ENCODE measurements at places on chromosomes 2 and 18.
A peak's percentile ranks its signal among the peaks of the same experiment; 100 is the strongest.

DNA sequence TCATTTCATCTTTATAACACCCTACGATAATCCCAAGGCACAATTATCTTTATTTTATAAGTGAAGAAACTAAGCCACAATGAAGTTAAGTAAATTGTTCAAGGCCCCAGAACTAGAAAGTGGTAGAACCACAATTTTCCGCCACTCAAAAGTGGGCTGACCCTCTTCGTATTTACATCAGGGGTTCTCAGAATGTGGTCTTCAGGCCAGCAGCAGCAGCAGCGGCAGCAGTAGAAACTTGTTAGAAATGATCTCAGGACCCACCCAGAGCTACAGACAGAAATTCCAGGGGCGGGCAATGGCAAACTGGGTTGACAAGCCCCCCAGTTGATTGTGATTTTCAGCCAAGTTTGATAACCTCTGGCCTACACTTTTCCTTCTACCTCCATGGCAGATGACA, 62.8 kb downstream of the LBH start:
- DNase-seq, result no peak

DNA sequence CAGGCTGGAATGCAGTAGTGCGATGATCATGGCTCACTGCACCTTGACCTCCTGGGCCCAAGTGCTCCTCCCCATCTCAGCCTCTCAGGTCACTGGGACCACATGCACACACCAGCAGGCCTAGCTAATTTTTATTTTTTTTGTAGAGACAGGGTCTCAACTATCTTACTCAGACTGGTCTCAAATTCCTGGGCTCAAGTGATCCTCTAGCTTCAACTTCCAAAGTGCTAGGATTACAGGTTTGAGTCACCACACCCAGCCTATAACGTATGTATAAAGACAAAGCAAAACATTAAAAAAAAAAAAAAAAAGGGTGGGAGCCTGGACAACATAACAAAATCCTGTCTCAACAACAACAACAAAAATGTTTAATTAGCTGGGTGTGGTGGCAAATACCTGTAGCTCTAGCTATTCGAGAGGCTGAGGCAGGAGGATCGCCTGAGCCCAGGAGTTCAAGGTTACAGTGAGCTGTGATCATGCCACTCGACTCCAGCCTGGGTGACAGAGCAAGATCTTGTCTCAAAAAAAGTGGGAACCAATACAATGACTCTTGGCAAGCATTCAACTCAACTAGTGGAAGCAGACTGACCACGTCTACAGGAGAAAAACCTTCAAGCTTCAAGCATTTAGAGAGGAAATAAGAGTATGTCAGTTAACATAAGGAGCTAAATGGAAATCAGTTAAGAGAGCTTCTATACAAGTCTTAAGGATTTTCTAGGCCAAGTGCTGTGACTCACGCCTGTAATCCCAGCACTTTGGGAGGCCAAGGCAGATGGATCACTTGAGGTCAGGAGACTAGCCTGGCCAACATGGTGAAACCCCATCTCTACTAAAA, 2.6 kb downstream of the GTF3C2 start:
- no peak for DNase-seq

- no peak for DNase-seq
Observed at GRCh38 chr2:233258211-233258610, 6.7 kb downstream of the ATG16L1 start.

- no peak for DNase-seq
Observed at GRCh38 chr2:140589696-140590095, 1541.1 kb downstream of the LRP1B start.

GRCh38 chr18:9571546-9571945, 42.8 kb downstream of the PPP4R1 start:
- DNase-seq, result no peak

DNA sequence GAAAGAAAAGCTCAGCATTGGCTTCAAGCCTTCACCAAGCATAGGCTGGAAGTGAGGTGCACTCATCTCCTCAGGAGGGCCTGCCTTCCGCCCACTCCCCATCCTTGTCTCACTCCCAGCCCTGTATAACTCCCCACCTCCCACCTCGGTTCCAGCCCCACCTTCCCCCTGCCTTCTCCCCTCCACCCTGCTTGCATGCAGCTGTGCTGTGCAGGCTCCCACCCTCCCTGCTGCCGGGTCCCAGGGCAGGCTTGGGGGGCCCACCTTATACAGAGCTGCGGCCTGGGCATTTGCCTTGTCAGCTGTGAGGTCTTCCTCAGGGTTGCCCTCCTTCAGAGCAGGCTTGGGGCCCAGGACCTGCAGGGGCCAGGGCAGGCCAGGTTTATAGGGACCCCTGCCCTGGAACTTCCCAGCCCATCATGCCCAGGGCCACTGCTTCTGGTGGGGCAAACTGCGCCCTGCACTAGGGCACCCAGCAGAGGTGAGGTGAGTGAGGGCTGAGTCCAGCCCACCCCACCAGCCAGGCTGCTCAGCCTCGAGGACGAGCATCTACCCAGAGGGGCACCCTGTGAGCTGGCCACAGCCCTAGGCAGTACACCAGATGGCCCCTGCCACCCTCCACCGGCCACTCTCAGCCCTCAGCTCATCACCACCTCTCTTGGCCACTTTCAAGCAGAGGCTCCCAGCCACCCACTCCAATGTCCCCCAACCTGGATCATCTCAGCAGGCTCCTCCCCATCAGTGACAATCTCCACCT, 11.6 kb downstream of the CAPG start:
- no peak for DNase-seq

DNA sequence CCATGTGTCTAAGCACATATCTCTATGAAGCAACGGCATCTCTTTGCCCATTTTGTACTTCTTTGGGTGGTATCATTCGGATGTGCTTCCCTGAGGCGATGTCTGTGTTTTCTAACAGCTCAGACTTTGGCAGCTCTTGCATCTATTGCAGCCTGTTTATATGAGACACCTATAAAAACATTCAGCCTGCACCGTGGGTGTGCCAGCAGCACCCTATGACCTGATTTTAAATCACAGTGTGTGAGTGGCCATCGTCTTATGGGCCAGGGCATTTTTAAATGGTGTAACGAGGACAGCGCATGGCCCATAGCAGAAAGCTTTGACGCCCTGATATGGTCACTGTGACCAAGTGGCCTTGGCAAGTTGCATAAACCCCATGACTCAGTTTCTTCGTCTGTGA, 12.9 kb downstream of the NPAS2 start:
- DNase-seq, result no peak

DNA sequence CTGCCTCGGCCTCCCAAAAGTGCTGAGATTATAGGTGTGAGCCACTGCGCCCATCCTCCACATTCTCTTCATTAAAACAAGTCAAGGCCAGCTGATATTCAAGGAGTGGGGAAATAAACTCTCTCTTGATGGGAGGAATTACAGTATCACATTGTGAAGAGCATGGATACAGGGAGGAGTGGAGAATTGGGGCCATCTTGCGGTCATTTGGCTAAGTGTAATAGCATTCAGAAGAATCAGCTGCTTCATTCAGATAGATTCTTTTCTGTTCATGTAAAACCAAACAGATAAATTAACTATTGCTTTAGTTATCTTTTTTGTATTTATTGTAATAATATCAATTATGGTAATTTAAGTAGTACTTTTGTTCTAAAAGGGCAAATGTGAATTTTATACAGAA, 156.3 kb downstream of the UBR3 start:
- no peak for DNase-seq

DNA sequence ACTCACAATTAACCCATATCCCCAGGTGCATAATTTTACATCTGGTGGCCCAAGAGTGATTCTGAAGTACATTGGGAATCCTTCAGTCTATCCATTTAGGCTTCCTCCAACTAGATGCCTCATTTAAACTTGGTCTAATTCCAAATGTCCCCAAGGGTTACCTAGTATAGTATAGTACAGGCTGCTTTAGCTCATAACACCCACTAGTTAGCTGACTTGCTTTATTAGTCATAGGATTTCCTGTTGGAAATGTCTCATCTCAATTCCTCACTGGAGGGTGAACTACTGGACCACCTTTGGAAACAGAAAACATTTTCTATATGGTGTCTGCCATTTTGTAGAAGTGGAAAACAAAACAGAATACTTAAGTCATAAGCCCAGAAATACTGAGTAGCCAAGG, 202.5 kb upstream of the SESTD1 start:
- peak; percentile 41 for DNase-seq

GRCh38 chr18:11362856-11363255, 213.5 kb upstream of the PIEZO2 start:
- DNase-seq, result no peak

GRCh38 chr2:18855027-18855426, 265.7 kb upstream of the NT5C1B start:
- DNase-seq, result no peak

DNA sequence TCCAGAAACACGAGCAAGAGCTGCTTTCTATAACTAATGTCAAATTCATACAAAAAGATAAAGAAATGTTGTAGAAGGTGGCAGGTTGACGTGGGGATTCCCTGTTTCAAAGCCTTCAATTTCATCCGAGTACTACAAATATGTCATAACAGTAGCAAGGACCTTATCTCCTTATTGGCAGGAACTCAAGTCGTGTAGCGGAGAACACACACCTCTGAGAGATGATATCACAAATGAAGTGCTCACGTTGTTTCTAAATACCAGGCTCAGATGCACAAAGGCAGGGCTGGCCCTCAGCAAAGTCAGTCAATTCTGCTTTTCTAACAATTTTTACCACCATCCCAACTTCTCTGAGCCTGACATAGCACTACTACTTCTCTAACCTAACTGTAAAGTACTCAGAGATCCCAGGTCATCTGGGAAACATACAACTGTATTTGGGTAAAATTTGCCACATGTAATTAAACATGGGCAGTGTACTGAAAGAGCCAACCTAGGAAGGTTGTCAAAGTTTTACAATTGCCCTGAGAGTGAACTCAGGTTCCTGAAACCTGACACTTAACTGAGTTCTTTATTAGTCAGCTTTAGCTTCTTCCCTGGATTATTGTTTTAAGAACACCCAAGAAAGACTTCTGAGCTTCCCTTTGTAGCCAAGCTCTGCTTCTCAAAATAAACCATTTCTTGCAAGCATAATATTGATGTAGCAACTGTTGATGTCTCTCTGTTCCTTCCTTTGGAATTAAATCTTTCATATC, 813.7 kb upstream of the ACVR2A start:
- DNase-seq, result peak; percentile 34

GRCh38 chr2:237299906-237300305, 114.1 kb downstream of the COL6A3 start:
- DNase-seq, result peak; percentile 85

- DNase-seq, result no peak
Observed at GRCh38 chr18:74892066-74892627, 294.5 kb downstream of the ZNF407 start.

DNA sequence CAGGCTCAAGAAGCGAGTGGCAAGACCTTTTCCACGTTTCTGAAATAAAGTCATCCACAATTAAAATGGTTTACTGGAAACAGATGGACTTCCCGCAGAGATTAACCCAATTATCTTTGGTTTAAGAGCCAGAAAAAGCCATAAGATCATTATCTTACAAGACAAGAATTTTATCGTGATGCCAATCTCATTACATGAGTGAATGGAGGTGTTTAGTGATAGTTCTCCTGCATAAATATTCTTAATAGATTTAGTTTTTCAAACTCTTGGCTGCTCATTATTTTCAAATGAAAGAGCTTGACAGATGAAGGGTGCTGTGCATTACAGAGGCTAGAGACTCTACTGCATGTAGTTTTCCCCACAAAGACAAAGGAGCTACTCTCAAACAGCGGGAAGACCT, 1028.4 kb upstream of the PIK3C3 start:
- no peak for DNase-seq

DNA sequence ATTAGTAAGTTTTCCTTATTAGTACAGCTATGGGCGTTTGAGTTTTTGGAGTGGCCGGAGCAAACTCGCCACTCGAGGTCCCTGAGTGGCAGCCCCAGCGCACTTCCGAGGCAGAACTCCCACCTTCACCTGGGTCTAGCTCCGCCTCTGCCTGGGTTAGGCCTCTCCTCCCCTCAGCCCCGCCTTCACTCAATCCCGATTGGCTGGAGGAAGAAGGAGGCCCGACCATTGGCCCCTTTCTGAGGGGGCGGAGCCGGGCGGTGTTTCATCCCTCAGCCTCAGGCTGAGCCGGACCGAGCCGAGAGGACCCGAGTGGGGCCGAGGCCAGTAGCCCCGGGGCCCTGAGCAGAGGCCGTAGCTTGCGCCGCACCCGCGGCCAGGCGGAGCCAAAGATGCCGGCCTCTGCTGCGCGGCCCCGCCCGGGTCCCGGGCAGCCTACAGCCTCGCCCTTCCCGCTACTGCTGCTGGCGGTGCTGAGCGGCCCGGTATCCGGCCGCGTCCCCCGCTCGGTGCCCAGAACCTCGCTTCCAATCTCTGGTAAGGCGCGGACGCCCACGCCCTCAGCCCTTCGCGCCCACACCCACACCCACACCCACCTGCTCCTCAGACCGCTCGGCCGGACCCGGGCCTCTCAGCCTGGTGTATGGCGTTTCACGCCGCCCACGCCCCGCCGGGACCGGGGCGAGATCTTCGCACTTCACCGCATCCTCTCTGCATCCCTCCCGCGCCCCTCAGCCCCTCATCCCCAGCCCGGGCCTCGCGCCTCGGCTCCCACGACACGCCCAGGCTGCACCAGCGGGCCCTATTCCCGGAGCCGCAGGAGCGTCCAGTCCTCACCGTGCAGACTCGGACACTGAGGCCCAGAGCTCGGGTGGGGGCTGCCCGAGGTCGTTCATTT, at the start of gene SEMA4F:
Gene SEMA4F, plus strand, starts transcription at position 263 of the 898 bp plus-strand sequence. Its CDS starts 130 bp downstream, at position 393.
- peak; percentile 99 for DNase-seq

GRCh38 chr2:105697781-105698449, 46.8 kb upstream of the NCK2 start:
- no peak for DNase-seq

DNA sequence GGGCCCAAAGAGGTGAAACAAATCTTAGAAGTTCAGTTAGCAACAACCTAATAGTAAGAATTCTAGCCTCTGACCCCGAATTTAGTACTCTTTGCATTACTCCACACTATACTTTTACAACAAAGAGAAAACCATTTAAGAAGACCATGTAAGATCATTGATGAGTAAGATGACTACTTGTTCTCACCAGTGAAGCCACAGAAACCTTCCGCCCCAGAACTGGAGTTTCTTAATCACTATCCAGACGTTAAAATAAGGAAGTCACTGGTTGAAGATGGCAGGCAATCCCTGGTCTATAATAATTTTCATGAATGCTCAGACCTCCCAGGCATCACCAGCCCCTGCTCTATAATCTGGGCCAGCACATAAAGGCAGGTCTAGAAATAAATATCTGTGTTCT, 95.0 kb downstream of the TMEM163 start:
- DNase-seq, result no peak

GRCh38 chr2:38115216-38116032, 39.5 kb upstream of the CYP1B1 start:
- DNase-seq, result peak; percentile 80

DNA sequence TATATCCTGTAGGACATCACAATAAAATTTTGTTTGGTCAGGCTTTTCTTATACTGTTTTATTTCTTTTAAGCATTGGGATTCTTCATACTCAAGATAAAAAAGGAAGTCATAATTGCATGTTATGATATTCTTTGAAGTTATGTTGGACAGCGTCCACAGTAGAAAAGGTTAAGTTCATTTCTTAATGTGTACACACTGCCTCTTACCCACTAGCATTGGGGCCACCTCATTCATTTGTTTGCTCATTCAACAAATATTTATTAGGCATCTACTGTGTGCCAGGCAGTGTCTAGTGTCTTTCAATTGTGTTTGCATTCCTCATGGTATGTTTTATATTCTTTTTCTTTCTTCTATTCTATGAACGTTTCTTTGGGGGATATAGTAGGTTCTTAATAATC, 70.2 kb downstream of the PTPRM start:
- no peak for DNase-seq

Measured in RWPE1 (cell line).